ENCODE measurements at places on chromosomes 16 and 17.

- no peak for DNase-seq
Observed at GRCh38 chr16:85750146-85750826, 610 bp downstream of the C16orf74 start.

GRCh38 chr16:51419768-51420167, 268.7 kb upstream of the SALL1 start:
- DNase-seq: no peak

DNA sequence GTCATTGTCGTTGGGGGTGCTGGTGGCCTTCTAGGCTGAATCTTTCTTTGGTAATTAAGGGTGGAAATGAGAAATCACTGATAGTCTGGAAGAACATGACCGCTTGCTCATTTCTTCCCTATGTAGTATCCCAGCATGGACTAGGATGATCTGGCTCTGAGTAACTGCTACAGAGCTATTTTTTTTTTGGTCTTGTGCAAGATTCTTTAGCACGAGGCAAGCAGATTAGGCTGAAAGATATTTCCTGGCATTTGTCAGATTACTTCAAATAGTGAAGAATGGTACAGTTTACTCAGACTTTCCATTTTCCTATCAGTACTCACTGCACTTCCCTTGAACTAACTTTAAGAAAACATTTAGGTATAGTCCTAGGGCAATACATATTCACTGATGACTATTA, 89.0 kb downstream of the SYCE1L start:
- DNase-seq: no peak

- no peak for DNase-seq
Observed at GRCh38 chr17:20975566-20975965, 67.2 kb downstream of the USP22 start.

- DNase-seq: no peak
Observed at GRCh38 chr16:6891496-6891895, 441.1 kb upstream of the RBFOX1 start.

- no peak for DNase-seq
Observed at GRCh38 chr16:12519986-12520385, 283.7 kb downstream of the CPPED1 start.

DNA sequence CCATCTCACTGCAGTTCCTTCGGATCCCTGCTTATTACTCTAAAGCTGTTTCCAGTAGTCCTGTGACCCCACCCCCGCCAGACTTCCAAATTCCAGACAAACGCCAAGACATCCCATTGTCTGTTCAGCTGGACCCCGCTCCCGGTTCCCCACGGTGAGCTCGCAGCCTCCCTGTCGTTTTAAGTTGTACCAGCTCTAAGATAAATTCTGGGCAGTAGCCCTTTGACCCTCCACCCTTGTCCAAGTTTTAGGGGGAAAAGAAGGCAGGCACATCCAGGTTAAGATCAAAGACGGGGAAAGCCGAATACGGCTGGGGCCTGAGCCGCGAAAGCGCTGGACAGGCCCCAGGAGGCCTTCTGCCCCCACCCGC, 589 bp downstream of the ARL6IP1 start:
- DNase-seq: no peak

DNA sequence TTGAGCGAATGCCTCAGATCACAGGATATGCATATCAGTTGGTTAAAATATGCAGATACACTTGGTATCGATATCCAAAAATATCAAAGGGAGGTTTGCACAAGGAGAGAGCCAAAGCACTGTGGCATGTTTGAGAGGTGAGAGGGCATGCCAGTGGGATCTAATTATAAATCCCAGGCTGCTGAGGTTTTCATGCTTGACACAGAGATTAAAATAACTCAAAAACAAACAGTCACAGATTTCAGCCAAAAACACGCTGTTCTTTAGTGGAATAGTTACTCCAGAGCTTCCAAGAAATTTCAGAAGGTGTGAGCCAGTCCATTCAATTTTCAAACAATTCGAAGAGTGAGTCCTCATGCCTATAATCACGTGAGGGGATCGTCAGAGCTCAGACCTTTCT, 477.9 kb downstream of the SOX9 start:
- no peak for DNase-seq

- no peak for DNase-seq
Observed at GRCh38 chr16:78096386-78096785, 3.1 kb upstream of the WWOX start.

All from CD4-positive, alpha-beta T cell (primary cell).